ENCODE measurements at places on chromosomes 2 and 18.

- DNase-seq: no peak
Measured at GRCh38 chr2:179860255-179861026, 971 bp downstream of the ZNF385B start.

DNA sequence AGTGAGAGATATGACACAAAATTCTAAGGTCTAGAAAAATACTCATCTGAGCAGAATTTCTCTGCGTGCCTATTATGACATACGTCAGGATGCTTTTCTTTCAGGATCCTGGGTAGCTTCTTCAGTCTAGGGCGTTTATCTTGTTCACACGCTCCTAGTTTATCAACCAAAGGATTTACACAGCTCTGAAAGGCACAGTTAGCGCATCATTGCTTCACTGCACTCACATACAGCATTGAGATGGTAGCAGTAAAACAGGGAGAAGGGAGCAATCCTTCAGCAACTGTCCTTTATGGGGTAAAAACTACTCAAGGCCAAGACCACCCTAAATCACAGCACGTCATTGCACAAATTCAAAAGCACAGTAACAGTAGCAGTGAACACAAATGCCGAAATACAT, 222.8 kb downstream of the SUCLG1 start:
- no peak for DNase-seq

- no peak for DNase-seq
Measured at GRCh38 chr2:190170673-190171072, 108.1 kb upstream of the MSTN start.

DNA sequence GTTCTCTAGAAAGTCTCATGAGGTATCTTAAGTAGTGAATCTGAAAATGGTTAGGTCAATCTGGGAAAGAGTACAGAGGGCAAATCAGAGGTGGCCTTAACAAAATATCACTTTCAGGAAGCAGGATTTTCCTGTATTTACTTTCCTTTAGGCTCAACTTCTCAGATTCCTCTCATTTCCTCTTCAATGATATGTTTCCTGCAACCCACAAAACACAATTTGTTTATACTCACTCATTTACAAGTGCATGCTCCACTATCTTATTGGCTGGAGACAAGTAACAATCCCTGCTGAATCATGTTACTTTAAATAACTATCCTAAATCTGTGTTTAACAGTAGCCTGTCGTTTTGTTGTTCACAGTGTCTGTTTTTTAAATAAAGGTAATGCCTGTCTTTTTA, 228.1 kb downstream of the DSC3 start:
- no peak for DNase-seq

DNA sequence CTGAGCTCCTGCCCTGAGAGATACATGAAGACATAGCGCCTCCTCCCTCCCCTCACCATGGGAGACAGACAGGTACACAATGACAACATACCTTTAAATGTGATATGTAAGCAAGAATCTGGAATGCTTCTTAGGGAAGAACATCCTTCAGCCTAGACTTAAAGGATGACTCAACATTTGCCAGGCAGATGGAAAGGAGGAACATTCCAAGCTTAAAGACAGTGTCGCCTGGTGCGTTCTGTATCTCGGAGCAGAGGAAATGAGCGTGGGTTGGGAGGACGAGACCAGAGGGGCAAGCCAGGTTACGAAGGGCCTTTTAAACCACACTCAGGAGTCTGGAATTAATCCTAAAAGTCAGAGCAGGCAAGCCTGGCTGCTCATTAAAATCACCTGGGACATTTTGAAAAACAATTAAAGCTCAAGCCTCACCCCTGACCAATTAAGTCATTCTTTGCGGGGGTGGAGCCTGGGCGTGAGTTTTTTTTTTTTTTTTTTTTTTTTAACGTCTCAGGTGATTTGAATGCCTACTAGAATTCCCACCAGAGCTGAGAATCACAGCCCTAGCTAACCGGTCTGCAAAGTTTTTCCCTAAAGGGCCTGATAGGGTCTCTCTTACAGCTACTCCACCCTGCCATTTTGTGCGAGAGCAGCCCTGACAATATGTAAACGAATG, 131.2 kb upstream of the SEC11C start:
- DNase-seq: no peak

DNA sequence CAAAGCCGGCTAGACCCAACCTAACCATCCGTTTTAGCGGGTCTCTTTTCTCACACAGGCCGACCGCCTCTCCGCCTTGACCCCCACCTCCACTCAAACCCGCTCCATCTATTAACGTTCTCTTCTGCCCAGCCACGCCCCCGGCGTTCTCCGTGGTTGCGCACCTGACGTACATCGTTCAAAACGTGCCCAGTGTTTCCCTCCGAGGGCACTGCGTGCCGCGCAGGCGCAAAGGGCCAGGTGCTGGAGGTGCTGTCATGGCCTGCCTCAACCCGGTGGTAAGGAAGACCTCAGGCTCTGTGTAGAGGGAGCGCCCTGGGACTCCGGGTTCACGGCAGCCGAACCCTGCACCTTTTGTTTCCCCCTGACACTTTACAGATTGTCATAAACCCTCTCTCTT, at the start of gene GTF2A1L:
TSS of gene GTF2A1L (plus strand) at position 239 of the 400 bp plus-strand sequence. CDS start at position 258, 19 bp downstream.
- DNase-seq: no peak

GRCh38 chr2:215364157-215365155, 52.6 kb downstream of the ATIC start:
- no peak for DNase-seq

GRCh38 chr2:161676902-161677496, 52.8 kb downstream of the SLC4A10 start:
- DNase-seq: no peak

GRCh38 chr2:100877555-100877954, 57.6 kb downstream of the NPAS2 start:
- no peak for DNase-seq

DNA sequence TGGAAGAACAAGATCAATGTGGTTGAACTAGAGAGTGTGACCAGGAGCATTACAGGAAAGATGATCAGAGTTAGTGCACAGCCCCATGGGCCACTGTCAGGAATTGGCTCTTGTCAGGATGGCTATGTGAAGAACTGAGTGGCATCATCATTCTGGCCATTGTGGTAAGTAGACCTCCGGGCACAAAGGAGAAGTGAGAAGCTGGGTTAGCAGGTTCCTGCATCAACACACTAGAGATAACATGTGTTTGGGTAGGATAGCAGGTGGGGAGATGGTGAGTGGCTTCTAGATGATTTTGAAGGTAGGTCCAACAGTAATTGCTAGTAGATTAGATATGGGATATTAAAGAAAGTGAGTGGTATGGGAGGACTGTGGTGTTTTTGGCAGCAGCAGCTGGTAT, 408.2 kb downstream of the TSN start:
- DNase-seq: no peak

GRCh38 chr2:167487728-167488127, 599.4 kb downstream of the XIRP2 start:
- DNase-seq: no peak

GRCh38 chr2:8539743-8540551, 141.9 kb upstream of the ID2 start:
- no peak for DNase-seq

DNA sequence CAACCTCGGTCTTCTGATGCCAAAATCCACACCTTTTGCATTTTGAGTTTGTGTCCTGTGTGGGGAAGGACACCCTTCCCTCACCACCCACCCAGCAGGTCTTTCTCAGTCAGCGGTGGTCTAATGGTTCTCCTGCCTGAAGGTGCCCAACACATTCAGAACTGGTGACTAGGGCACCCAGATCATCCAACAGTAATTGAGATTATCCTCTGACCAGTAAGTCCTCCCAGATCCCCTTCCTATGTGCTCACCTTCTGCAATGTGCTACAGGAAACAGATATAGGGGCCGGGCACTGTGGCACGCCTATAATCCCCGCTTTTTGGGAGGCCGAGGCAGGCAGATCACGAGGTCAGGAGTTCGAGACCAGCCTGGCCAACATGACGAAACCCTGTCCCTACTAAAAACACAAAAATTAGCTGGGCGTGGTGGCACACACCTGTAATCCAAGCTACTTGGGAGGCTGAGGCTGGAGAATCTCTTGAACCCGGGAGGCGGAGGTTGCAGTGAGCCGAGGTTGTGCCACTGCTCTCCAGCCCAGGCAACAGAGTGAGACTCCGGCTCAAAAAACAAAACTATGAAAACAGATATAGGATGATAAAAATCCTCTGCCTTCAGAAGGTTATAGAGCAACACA, 56.2 kb downstream of the REEP1 start:
- DNase-seq: no peak

GRCh38 chr2:137050949-137051348, 285.6 kb downstream of the THSD7B start:
- no peak for DNase-seq

DNA sequence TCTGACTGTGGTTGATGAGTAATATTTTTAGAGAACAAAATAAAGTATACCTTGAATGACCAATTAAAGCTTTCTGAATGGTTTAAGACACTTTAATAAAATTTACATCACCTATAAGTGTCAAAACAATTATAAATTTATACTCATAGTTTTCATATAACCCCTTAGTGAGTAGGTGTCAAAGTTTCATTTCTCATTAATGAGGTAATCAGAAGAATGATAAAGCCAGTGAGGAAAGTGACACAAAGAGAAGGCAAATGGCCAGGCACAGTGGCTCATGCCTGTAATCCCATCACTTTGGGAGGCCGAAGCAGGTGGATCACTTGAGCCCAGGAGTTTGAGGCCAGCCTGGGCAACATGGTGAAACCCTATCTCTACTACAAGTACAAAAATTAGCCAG, 60.8 kb upstream of the CTLA4 start:
- no peak for DNase-seq

- DNase-seq: no peak
Measured at GRCh38 chr2:238142382-238143205, 4.1 kb downstream of the KLHL30 start.

GRCh38 chr2:144939590-144939989, 419.7 kb upstream of the ZEB2 start:
- DNase-seq: no peak

- DNase-seq: peak; percentile 90
Measured at GRCh38 chr2:231714639-231715498, 6.5 kb downstream of the PTMA start.

- no peak for DNase-seq
Measured at GRCh38 chr2:111154758-111155157, 34.0 kb downstream of the BCL2L11 start.

DNA sequence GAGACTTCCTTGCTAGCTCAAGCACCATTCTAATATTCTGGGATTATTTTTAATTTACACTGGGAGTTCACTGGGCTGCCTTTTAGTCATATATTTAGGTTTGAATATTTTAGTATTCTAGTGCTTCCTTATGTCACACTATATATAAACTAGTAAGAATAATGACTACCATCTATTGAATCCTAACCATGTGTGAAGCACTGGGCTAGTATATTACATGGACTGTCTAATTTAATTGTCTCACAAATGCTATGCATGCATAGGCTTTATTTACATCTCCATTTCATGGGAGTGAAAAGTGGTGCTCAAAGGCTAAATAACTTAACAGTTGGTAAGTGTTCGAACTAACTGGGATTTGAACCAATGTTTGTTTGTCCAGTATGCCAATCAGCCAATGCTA, 272.4 kb downstream of the RND3 start:
- DNase-seq: no peak

- DNase-seq: no peak
Measured at GRCh38 chr2:177031438-177032180, 181.0 kb upstream of the HNRNPA3 start.

DNA sequence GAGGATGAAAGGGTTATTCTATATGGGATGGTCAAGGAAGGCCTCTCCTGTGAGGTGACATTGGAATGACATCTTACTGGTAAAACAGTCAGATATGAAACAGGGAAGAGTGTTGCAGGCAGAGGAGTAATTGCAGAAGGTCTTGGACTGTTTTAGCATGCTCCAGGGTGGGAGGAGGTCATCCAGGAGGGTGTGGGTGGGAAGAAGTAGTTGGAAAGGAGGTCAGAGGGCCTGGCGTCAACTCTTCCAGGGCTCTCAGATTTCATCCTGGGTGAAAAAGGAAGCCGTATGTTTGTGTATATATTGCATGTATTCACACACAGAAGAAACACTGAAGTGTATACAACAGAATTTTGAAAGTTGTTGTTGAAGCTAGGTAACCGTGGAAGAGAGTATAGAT, 48.2 kb downstream of the ATP9B start:
- no peak for DNase-seq

DNA sequence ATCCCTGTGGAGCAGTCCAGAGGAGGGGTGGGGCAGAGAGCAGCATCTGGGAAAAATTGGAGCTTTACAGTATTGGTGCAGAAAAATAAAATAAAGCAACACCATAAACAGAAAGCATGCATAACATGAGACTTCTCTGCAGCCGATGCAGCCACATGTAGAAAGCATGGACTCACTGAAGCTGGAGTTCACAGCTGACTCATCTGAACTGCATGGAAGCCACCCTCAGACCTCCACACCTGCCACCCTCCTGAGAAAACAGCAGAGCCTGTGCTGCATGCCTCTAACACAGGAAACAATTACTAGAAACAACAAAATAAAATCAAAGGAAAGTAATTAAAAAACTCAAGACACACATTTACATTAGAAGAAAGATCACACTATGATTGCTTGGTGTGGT, 169.4 kb upstream of the ALKAL2 start:
- DNase-seq: no peak

DNA sequence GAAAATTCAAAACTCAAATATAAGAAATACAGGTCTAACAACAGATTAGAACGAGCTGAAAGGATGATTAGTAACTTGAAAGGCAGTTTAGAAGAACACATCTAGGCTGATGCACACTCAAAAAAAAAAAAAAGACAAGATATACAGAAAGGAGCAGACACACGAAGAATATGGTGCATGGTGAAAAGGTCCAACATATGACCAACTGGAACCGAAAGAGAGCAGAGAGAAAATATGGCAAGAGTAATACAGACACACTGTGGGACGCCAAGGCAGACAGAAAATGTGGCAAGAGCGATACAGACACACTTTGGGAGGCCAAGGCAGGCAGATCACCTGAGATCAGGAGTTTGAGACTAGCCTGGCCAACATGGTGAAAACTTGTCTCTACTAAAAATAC, 39.8 kb downstream of the NDUFA10 start:
- no peak for DNase-seq

DNA sequence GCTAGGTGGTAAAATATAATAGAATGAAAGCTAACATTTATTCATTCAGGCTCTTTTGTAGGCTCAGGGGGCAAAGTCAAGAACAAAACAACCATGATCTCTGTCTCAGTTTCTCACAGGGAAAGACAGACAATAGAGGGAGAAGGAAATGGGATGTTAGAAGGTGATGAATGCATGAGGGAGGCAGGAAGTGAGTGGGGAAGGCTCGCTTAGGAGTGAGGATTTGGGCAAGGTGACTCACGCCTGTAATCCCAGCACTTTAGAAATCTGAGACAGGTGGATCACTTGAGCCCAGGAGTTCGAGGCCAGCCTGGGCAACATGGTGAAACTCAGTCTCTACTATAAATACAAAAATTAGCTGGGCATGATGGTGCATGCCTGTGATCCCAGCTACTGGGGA, 88.4 kb downstream of the CTIF start:
- DNase-seq: no peak

- no peak for DNase-seq
Measured at GRCh38 chr2:48250943-48251342, 279.0 kb upstream of the STON1 start.

- no peak for DNase-seq
Measured at GRCh38 chr2:183773775-183774174, 649.5 kb downstream of the NUP35 start.
